ENCODE measurements at places on chromosomes 5 and 9. TPM values are rescaled to one million over a fixed set of nuclear protein-coding genes. Genes with fewer than 3 reads are reported as not detected.

The PCDHA8 gene
- total RNA-seq = 0.09 TPM

The MARVELD2 gene
- total RNA-seq = 1.3 TPM

The FAM200C gene
- total RNA-seq = 1.6 TPM

The SEMA6A gene
- 31.0 TPM for total RNA-seq

The ZBED3 gene
- total RNA-seq = 0.95 TPM

The GRPEL2 gene
- total RNA-seq = 43.9 TPM

The ANGPTL2 gene
- total RNA-seq = 7.8 TPM

The ARL14EPL gene
- 0.17 TPM for total RNA-seq

The MVB12B gene
- total RNA-seq = 18.1 TPM

The BHMT gene
- total RNA-seq = not detected

The SCGB3A1 gene
- 2.0 TPM for total RNA-seq

The TMEFF1 gene
- total RNA-seq = 12.0 TPM

The CER1 gene
- total RNA-seq = not detected

The IFNE gene
- under 0.01 TPM for total RNA-seq
